ENCODE measurements at places on chromosomes 13 and 19.

DNA sequence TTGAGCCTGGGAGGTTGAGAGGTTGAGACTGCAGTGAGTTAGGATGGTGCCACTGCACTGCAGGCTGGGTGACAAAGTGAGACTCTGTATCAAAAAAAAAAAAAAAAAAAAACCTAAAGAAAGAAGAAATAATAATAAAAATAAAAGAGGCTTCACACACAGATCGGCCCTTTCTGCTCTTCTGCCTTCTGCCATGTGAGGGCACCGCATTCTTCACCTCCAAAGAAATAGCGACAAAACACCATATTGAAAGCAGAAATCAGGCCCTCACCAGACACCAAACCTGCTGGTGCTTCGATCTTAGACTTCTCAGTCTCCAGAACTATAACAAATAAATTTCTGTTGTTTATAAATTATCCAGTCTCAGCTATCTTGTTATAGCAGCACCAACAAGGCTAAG lies 3.0 kb downstream of the ZNF649 start:
- no peak for DNase-seq

- no peak for DNase-seq
Observed at GRCh38 chr13:76796851-76797250, 89.4 kb downstream of the KCTD12 start.

DNA sequence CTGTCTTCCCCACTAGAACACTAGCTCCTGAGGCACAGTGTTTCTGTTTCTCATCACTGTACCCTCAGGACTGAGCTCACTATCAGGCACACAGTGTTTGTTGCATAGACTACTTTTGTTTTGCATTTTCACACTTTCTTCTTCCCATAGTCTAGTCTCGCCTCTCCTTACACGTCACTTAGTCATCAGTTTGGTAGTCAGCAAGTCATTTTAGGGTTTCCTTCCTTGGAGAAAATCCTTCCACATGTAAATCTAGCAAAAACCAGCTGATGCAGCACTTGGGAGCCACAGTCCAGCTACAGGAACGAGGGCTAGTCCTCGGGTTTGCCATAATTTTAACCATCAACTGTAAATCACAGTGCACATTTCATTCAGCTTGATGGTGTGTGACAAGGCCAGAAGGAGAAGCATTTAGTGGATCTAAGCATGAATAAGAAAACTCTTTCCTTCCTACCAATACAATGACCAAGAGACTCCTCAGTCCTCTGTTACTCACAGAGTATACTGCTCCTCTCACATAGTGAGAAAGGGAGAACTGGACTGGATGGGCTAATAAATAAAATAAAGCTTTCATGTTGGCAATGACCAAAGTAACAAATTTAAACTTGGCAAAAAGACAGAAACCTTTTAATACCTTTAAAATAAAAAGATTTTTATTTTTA lies 221.0 kb downstream of the KLF12 start:
- no peak for DNase-seq

GRCh38 chr19:44356383-44357111 lies at the start of gene ZNF112:
TSS of gene ZNF112 (minus strand) at chr19:44356680. CDS start at chr19:44340539, 16,141 bp downstream.
- peak; percentile 87 for DNase-seq

DNA sequence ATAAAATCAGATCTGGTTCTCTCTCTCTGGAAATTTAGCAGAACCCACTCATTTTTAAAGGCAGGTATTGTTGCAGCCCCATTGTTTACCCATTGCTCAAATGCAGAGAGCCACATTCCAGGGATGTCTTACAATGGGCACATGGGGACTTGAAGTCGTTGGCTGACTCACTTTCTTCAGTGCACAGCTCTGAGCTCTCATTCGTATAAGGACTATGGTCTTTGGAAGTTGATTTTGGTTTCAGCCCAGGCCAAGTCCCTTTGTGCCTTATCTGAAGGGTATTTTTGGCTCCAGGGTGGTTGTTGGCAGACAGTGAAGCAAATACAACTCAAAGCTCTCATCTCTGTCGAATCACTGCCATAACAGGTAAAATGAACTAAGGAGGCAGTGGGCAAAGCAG lies 47.3 kb upstream of the CLDN10 start:
- DNase-seq: no peak

DNA sequence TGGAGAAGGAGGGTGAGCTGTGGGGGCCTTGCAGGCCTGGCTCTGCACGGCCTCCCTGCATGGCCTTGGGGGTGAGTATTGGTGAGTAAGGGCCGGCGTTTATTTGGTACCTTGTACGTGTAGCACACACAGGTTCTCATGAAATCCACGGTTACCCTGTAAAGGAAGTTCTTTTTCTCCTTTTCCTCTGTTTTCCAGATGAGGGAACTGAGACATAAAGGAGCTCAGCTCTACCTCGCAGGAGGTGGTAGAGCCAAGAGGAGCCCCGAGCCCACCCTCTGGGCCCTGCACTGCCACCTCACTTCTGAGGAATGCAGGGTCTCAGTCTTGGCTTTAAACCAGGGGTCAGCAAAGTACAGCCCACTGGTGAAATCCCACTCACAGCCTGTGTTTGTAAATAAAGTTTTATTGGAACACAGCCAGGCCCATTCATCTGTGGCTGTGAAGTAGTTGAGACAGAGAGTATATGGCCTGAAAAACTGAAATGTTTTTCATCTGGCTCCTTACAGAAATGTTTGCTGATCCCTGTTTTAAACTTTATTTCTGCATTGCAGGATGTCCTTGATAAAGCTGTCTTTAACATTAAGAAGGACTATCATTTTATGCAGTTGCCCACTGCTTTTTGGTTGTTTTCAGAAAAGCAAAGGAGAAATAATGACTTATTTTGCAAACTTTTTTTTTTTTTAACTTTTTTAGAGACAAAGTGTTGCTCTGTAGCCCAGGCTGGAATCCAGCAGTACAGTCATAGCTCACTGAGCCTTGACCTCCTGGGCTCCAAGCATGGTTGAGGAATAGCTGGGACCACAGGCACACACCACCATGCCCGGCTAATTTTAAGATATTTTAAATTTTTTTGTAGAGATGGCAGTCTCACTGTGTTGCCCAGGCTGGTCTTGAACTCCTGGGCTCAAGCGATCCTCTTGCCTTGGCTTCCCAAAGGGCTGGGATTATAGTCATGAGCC lies 6.4 kb downstream of the EPN1 start:
- no peak for DNase-seq

GRCh38 chr19:44660081-44660480 lies 11.2 kb upstream of the CEACAM19 start:
- DNase-seq: no peak

GRCh38 chr13:42239644-42240043 lies 32.3 kb upstream of the AKAP11 start:
- DNase-seq: no peak

- no peak for DNase-seq
Observed at GRCh38 chr19:56617531-56617930, 22.4 kb downstream of the ZNF71 start.

GRCh38 chr19:14402332-14403144 lies 16.6 kb downstream of the DDX39A start:
- DNase-seq: peak; percentile 47

Measured in PC-9 (cell line).